Smooth muscle cell of the coronary artery (primary cell): ENCODE measurements at places on chromosomes 6 and 20. TPM values are rescaled to one million over a fixed set of nuclear protein-coding genes. Genes with fewer than 3 reads are reported as not detected.

The SIRPB2 gene
- not detected in 2 replicates for total RNA-seq

The LZTS3 gene
- 1.6 and 2.6 TPM in 2 replicates for total RNA-seq

The PRPF6 gene
- total RNA-seq, result 61.0 and 84.8 TPM in 2 replicates

The DPPA5 gene
- not detected in 2 replicates for total RNA-seq

The PRDM1 gene
- total RNA-seq, result 0.15 and 2.2 TPM in 2 replicates

The MTFR2 gene
- 0.23 and 1.1 TPM in 2 replicates for total RNA-seq

The HLA-DQA1 gene
- total RNA-seq, result not detected in 2 replicates

The RNF114 gene
- 40.3 and 76.1 TPM in 2 replicates for total RNA-seq

The PRR18 gene
- not detected in 2 replicates for total RNA-seq

The EPHA7 gene
- total RNA-seq, result under 0.01 and 0.75 TPM in 2 replicates

The GNRH2 gene
- not detected in 2 replicates for total RNA-seq

The RAB44 gene
- under 0.01 TPM in 1 of 2 replicates, not detected in the other for total RNA-seq

The COQ3 gene
- total RNA-seq, result 1.5 and 3.8 TPM in 2 replicates

The C6orf52 gene
- 0.38 TPM in 1 of 2 replicates, not detected in the other for total RNA-seq

The PSORS1C1 gene
- total RNA-seq, result 1.2 and 1.5 TPM in 2 replicates

The MCHR2 gene
- not detected in 2 replicates for total RNA-seq

The SEL1L2 gene
- 0.23 TPM in 1 of 2 replicates, not detected in the other for total RNA-seq

The LHFPL5 gene
- not detected in 2 replicates for total RNA-seq

The LTA gene
- total RNA-seq, result not detected in 2 replicates
